ENCODE measurements at places on chromosomes 3 and 15.

DNA sequence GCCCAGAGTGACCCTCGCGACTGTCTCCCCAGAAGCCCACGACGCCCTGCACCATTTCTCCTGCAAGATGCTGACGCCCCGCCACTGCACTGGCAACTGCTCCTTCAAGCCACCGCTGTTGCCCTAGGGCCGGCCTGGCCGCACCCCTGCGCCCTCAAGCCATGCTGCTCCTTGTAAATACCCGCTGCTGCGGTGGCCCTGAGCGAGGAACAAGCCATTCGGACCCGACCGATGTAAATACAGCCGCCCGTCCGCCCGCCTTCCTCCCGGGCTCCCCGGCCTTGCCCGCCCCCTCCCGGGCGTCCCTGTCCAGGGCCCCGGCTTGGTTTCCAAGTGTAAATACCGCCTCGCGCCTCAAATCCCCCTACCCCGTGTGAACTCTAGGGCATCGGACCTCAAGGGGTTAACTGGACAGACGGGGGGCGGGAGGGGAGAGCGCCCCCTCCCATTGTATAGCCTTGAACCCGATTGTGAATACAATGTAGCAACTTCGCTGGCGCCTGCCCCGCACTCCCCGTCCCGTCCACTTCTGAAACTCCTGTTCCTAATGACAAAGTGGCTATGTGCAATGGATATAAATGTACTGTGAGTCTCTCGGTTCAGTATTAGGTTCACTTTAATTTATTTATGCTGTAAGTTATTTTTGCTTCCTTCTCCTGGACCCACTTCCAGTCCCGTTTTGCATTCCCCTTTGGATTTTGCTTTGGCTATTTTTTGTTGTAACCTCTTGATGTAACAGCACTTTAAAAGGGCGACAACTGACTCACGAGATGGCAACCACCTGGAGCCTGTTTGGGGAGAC lies 5.9 kb downstream of the RNU6-1 start:
- peak; percentile 78 for DNase-seq

DNA sequence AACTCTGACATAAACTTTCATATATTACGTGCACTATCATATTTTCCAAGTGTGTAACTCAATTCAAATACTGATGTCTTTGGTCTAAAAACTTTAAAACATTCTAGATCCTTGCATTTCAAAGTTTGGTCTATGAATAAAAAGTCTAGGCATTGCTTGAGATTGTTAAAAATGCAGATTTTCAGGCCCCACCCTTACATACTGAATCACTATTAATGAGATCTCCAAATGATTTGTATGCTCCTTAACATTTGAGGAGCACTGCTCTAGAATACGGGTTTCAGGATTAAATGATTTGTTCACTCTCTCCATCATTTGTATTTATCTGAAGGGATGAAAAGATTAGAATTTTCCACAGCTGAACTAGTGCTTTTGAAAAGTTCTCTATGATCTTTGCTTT lies 202.9 kb downstream of the KBTBD8 start:
- no peak for DNase-seq

DNA sequence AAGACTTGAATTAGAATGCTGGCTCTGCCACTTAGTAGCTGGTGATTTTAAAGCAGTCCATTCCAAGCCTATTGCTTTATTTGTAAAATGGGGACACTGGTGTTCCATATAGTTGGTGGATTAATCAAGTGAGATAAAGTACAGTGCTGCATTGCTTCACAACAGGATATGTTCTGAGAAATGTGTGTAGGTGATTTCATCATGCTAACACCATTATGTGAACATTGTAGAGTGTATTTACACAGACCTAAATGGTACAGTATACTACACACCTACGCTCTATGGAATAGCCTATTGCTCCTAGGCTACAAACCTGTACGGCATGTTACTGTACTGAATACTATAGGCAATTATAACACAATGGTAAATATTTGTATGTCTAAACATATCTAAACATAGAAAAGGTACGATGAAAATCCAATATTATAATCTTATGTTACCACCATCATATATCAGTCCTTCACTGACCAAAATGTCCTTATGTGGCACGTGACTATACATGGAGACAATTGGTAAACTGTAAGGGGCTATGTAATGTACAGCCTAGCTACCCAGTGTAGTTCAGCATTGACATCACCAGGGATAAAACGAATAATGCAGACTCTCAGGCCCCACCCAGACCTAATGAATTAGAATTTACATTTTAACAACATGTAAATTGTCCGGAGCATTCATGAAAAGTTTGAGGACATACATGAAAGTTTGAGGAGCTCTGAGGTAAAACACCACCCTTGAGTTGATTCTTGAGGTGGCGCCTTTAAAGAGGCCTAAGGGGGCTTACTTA lies 121.4 kb upstream of the BFSP2 start:
- no peak for DNase-seq

GRCh38 chr15:66622591-66623022 lies 56.8 kb upstream of the LCTL start:
- DNase-seq = no peak

- DNase-seq = no peak
Measured at GRCh38 chr15:47362118-47362905, 355.0 kb upstream of the SEMA6D start.

GRCh38 chr3:57446318-57446841 lies 97.8 kb downstream of the DNAH12 start:
- no peak for DNase-seq

DNA sequence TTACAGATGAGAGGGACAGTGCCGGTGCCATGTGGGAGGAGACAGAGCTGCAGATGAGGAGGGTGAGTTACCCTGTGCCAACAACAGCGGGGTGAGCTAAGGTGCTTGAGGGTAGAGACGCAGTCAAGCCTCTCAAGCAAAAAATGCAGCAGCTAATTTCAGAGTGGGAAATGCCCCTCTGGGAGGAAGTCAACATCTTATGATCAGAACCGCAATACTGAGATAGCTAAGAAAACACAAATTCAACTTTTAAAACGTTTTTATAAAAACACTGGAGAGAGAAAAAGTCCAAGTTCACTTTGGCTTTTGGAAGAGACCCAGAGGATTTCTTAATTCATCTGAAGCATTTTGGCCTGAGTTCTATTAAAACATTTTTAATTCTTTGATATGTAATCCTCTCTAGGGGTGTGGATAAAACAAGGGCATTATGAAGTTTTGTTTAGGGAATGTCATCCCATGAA lies 319.2 kb downstream of the SLC9A9 start:
- no peak for DNase-seq

DNA sequence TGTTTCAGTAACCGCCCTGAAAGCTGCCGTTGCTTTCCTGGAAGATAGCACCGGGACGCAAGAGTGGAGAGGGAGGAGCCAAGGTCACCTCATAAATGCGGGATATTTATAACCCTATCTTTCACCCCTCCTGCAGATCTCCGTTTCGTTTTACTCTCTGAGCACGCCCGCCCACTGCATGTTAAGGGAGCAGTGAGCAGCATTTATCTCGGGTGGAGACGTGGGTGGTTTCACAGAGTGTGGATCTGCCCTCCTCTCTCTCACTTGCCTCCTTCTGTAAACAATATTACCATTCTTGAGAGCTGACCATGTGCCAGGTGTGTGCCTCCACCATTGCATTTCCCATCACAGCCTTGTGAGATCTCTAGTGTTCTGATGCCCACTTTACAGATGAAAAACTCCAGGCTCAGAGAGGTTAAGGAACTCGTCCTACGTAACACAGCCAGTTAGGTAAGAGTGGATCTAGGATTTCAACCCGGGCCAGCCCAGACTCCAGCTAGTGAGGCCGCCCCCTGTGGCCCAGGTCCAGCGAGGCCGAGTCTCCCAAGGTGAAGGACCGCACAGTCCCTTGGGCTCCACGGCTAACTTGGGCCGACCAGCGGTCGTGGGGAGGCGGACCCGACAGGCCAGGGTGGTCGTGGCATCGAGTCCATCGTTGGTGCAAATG lies 16.9 kb upstream of the SEMA4B start:
- no peak for DNase-seq

- DNase-seq = no peak
Measured at GRCh38 chr3:190385731-190386688, 2.0 kb upstream of the CLDN16 start.
